ENCODE measurements at places on chromosomes 1 and 21.
A peak's percentile ranks its signal among the peaks of the same experiment; 100 is the strongest.

GRCh38 chr1:114597949-114598348, 16.5 kb upstream of the BCAS2 start:
- no peak for DNase-seq

DNA sequence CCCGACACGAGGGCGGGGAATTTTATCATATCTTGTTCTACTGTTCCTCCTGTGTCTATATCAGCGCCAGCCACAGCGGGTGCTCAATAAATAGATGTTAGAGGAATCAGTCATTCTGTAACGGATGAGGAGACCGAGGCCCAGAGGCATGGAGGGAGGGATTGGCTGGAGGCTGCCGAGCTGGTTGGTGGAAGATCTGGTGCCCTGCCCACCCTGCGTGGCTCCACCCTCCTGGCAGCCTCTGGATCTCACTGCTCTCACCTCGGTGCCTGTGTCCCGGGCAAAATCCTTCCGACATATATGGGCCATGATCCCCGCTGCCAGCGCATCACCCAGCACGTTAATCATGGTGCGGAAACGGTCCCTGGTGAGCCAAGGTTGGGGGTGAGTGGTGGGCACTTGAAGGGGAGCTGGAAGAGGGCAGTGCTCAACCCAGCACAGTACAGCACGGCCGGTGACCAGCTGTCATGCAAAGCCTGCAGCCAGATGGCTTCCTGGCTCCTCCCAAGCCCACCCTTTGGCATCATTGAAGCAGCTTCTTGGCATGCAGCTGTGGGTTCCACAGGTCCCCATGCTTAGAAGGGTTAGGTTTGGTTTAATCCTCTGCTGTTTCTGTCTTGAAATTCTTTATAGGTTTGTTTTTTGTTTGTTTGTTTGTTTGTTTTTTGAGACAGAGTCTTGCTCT, 26.7 kb downstream of the PODN start:
- DNase-seq: no peak

DNA sequence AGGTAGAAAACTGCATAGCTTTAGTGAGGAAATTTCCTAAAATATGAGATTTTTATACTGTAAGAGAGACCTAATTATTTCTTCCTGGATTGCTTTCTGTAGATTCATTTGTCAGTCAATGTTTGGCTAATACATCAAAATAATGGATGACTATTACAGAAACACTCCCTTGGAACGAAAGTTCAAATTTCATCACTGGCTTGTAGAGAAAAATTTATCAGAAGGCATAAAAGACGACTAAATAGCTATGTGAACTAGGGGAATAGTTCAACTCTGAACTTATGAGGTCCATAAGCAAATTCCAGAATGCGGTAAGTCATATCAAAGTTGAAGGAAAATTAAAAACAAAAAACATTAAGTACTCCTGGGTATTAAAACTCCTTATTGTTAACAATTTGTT, 36.0 kb downstream of the WNT2B start:
- DNase-seq: no peak

GRCh38 chr1:111139324-111139955, 453 bp downstream of the DRAM2 start:
- DNase-seq: no peak

- peak; percentile 47 for DNase-seq
Measured at GRCh38 chr1:183635099-183635605, 431 bp downstream of the ARPC5 start.

- no peak for DNase-seq
Measured at GRCh38 chr1:118082984-118083383, 102.0 kb downstream of the SPAG17 start.

DNA sequence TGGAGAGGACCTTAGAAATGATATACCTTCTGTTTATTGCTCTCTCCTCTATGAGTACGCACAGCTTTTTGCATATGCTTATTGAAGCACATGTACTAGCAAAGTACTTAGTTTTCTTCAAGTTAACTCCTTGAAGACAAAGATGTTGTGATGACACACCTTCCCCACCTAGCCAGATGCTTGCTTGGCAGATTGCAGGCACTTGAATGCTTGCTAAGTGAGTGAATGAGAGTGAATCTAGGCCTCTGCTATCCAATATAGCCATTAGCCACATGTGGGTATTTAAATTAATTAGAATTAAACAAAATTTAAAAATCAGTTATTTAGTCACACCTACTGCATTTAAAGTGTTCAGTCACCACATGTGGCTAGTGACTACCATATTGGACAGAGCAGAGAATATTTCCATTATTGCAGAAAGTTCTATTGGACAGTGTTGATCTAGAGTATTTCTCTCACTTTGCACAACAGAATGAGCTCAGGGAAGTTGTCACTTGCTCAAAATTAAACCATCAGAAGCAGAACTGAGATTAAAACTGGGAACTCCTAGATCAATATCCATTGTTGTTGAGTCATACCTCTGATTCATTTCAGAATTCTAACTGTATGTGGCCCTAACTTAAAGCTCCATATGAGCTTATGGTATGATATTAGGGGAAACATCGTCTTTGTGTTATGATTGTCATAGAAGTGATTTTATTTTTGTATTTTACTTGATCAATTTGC, 8.6 kb upstream of the EEIG2 start:
- DNase-seq: no peak

DNA sequence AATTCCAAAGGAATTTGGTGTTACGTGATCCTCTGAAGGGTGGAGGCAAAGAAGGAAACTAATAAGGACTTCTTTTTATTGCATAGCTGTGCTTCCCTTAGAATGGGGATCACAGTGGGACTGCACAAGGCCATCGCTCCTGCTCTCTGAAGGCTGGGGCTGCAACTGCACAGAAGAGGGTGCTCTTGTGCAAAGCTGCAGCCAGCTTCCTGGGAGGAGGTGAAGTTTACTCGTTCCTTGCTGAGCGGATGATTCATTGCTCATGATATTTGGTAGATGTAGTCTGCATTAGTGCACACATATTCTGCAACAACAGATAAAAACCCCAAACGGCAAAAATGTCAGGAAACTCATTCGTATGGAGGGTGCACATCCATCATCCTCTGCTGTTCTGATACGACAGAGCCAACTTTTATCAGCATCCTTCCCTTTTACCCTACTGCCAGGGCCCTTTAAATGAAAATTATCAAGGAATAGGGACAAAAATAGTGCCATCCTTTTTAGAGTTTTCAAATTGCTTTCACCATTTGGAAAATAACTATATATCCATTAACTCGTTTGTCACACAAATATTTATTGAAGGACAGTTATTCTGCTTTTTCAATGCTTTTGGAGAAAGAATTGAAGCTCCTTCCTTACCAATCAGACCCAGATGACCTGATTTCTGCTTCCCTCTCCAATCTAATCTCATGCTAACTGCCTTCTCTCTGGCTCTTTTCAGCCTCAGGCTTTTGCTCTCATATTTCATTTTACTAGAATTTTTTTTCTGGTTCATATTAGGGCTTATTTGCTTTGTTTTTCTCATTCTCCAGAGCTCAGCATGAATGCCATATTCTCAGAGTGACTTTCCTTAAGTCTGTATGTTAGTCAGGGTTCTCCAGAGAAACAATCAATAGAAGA, 263.6 kb downstream of the DUSP10 start:
- DNase-seq: no peak

- no peak for DNase-seq
Measured at GRCh38 chr1:61139775-61140549, 57.6 kb downstream of the NFIA start.

- peak; percentile 74 for DNase-seq
Measured at GRCh38 chr1:32273391-32274208, 18.3 kb upstream of the HDAC1 start.

GRCh38 chr1:229273507-229274232, 2.8 kb downstream of the RAB4A start:
- DNase-seq: no peak

GRCh38 chr1:64098436-64098835, 105.0 kb upstream of the UBE2U start:
- no peak for DNase-seq

DNA sequence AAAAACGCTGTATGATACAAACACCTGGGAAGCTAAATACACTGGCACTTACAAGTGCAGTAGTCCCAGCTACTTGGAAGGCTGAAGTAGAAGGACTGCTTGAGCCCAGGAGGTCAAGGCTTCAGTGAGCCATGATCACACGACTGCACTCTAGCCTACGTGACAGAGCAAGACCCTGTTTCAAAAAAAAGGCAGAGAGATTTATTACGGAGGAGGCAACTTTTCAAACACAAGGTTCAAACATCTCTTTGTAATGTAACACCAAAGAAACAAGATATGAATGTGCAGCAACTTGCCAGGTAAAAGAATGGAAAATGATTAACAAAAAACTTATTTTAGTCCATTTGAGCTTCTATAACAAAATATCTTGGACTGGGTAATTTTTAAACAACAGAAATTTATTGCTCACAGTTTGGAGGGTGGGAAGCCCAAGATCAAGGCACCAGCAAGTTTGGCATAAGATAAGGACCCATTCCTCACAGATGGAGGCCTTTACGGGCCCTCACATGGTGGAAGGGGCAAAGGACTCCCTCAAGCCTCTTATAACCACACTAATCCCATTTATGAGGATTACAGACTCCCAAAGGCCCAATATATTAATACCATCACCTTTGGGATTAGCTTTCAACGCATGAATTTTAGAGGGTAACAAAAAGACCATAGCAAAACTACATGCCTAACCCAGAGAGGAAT, 73.3 kb downstream of the EVI5 start:
- no peak for DNase-seq

- no peak for DNase-seq
Measured at GRCh38 chr1:30658014-30658336, 65.4 kb downstream of the MATN1 start.

DNA sequence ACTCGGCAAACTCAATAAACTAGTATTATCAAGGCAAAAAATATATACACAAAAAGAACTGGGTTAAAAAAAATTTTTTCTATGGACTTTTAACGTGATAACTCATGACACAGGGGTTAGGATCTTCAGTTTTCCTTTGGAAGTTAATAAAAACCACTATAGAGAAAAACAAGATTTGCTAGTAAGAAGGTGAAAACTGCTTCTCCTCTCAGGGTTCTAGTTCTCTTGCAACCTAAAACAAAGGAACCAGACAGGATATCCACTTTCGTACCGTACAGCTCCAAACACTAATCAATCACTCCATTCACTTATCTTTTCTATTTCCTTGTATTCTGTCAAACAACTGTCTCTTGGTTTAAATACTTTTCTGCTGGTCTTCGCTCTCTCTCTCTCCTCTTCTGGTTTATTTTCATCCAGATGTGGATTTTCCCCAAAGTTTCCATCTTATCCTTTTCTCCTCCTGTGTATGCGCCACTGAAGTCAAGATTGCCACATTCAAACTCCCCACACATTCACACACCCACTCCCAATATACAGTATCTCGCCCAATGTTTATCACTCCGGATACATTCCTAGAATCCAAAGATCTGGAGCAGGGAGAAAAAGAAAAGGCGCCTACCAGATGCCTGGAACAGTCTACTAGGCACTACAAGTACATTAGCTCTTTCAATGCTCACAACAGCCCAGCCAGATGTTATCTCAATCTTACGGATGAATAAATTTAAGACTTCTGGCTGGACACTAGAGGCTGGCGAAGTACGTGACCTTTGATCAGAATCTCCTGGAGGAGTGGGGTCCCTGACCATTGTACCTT, 775 bp upstream of the PRPF38B start:
- no peak for DNase-seq

GRCh38 chr21:16305686-16306085, 575.9 kb downstream of the USP25 start:
- DNase-seq: no peak

All from mucosa of descending colon (tissue), 3 donors.